ENCODE measurements at places on chromosomes 1 and 21.

- H3K4me1 ChIP-seq = peaks cover 7% of the 10 kb centered on the region
- no peak for DNase-seq
- H3K36me3 ChIP-seq = peaks cover 2% of the 10 kb centered on the region
- no peaks in the 10 kb centered on the region for H3K27me3 ChIP-seq
These were observed 75.3 kb upstream of the WDR26 start for GRCh38 chr1:224509907-224510306.

DNA sequence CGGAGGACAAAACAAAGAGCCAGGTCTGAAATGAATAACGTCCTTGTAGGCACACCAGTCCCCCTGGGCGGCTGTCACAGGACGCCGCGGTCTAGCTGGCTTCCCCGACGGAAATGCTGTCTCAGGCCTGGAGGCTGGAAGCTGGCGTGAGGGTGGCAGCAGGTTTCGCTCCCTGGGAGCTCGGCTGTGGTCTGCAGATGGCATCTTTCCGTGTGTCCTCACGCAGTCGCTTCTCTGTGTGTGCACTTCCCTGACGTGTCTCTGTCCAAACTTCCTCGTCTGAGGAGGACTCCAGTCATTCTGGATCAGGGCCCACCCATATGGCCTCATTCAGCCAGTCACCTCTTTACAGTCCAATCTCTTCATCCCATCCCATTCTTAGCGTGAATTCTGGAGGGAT is 14.2 kb downstream of the TNFRSF14 start:
- no peaks in the 10 kb centered on the region for H3K27me3 ChIP-seq
- no peak for DNase-seq
- no peak overlapping the region for H3K4me3 ChIP-seq
- peaks cover 7% of the 10 kb centered on the region for H3K4me1 ChIP-seq

GRCh38 chr1:231612393-231613089 is 14.0 kb upstream of the DISC1 start:
- DNase-seq = peak; percentile 35
- H3K27ac ChIP-seq = peak overlapping the region; percentile 88
- peak overlapping the region; percentile 67 for H3K4me3 ChIP-seq
- no peaks in the 10 kb centered on the region for H3K27me3 ChIP-seq
- peaks cover 57% of the 10 kb centered on the region for H3K4me1 ChIP-seq

- DNase-seq = no peak
- H3K36me3 ChIP-seq = peaks cover 3% of the 10 kb centered on the region
- H3K4me3 ChIP-seq = no peak overlapping the region
- peaks cover 29% of the 10 kb centered on the region for H3K4me1 ChIP-seq
- no peaks in the 10 kb centered on the region for H3K27me3 ChIP-seq
- H3K27ac ChIP-seq = no peak overlapping the region
These were observed 358.7 kb downstream of the LTN1 start for GRCh38 chr21:28633839-28634555.

DNA sequence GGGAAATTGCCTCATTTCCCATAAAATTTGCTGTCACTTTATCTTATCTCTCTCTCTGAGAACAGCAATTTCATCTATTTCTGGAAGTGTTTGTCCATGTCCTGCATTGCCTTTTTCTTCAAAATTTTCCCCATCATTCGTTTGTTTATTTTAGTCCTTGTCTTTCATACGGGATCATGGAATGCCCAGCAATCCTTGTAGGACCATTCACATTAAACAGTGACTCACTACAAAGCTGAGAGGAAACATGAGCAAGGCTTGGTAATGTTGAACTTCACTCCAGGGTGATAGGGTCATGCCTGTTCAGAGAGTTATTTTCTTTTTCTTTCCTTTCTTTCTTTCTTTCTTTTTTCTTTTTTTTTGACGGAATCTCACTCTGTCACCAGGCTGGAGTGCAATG is 32.2 kb upstream of the HNRNPU start:
- H3K27me3 ChIP-seq = no peaks in the 10 kb centered on the region
- no peak overlapping the region for H3K27ac ChIP-seq
- DNase-seq = no peak

DNA sequence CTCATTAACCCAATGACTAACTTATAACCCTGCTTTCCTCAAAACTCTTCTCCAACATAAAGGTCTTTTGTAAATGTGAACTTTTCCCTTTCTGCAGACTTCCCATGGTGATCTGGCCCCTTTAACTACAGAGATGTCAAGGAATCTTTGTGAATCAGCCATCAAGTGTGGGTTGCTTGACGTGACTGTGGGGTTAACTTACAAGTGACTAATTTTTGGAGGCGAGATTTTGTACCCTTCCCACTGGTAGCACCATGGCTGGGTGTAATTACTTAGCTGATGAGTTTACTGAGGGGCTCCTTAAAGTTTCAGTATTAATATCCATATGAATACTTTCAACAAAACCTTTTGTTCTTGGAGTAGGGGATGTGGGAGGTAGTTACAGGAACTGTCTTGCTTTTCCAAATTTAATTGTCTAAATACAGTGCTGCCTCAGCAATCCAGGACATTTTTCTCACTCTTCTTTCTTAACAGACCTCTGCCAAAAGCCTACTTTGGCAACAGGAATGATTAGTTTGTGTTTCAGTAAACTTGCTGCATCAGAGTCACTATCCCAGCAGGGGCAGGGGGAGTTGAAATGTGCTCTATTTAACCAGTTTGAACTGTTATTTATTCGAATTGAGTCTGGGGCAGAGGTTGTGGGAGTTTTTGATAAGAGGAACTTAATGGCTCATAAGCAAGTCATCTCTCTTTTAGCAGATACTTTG is 217.3 kb upstream of the FGGY start:
- no peak for DNase-seq
- H3K4me1 ChIP-seq = peaks cover 13% of the 10 kb centered on the region
- no peak overlapping the region for H3K27ac ChIP-seq
- H3K27me3 ChIP-seq = no peaks in the 10 kb centered on the region

DNA sequence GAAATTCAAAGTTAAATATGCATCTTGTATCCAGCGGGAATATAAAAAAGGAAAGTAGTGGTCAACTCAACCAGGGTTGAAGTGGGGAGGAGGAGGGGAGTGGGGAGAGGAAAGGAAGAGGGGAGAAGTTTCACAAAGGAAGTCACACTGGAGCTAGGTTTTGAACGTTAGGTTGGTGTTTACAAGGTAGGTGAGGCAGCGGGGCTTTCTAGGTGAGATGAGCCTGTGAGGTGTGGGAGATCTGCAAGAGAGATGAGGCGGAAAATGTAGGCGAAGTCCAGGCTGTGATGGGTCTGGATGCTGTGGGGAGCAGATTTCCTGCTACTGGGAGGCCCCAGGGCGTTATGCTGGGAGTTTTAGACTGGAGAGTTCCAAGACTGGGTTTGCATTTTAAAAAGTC is 36.1 kb upstream of the IL20 start:
- H3K4me1 ChIP-seq = peaks cover 48% of the 10 kb centered on the region
- H3K4me3 ChIP-seq = peak overlapping the region; percentile 49
- peaks cover 1% of the 10 kb centered on the region for H3K36me3 ChIP-seq
- peak overlapping the region; percentile 30 for H3K27ac ChIP-seq

- H3K4me1 ChIP-seq = no peaks in the 10 kb centered on the region
- no peak overlapping the region for H3K27ac ChIP-seq
- no peak for DNase-seq
- H3K27me3 ChIP-seq = peaks cover 30% of the 10 kb centered on the region
- no peak overlapping the region for H3K4me3 ChIP-seq
- H3K36me3 ChIP-seq = no peaks in the 10 kb centered on the region
These were observed 63.3 kb downstream of the FYB2 start for GRCh38 chr1:56755911-56756310.

- no peak overlapping the region for H3K27ac ChIP-seq
- no peak overlapping the region for H3K4me3 ChIP-seq
- H3K36me3 ChIP-seq = no peaks in the 10 kb centered on the region
- no peak for DNase-seq
- peaks cover 8% of the 10 kb centered on the region for H3K4me1 ChIP-seq
- H3K27me3 ChIP-seq = peaks cover 13% of the 10 kb centered on the region
These were observed 215.7 kb upstream of the IRF2BP2 start for GRCh38 chr1:234825498-234826165.

DNA sequence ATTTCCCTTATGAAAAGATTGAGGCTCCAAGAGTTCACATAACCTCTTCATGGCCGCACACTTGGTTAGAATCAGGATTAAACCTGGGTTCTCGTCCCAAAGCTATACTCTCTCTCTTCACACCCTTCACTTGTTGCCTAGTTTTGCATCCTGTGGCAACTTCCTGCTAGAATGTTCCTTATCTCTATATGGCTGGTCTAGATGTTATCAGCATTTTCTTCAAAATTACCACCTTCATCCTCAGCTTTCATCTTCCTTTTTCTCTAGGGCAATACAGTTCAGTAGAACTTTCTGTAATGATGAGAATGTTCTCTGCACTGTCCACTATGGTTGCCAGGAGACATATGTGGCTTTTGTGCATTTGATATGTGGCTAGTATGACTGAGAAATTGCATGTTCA is 31.1 kb upstream of the BCAR3 start:
- no peak for DNase-seq
- no peak overlapping the region for H3K27ac ChIP-seq
- H3K27me3 ChIP-seq = no peaks in the 10 kb centered on the region
- no peaks in the 10 kb centered on the region for H3K36me3 ChIP-seq

DNA sequence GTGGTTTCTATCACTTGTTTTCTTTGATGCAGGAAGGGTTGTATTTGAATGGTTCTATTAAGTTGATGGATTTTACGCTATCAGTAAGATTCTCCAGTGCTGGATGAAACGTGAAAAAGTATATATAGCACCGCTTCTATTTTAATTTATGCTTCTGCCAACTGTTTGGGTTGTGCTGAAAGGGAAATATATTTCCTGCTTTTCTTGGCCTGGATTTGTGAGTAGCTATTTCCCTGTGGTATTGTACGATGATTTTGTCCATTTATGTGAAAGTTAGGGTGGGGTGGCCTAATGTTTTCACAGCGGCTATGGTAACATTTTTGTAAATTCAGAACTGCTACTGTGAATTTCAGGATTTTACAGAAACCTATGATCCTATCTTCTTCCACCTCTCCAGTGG is 322 bp downstream of the C1orf162 start:
- H3K4me1 ChIP-seq = peaks cover 37% of the 10 kb centered on the region
- peaks cover 6% of the 10 kb centered on the region for H3K36me3 ChIP-seq
- DNase-seq = no peak
- H3K4me3 ChIP-seq = peak overlapping the region; percentile 69
- peak overlapping the region; percentile 60 for H3K27ac ChIP-seq

DNA sequence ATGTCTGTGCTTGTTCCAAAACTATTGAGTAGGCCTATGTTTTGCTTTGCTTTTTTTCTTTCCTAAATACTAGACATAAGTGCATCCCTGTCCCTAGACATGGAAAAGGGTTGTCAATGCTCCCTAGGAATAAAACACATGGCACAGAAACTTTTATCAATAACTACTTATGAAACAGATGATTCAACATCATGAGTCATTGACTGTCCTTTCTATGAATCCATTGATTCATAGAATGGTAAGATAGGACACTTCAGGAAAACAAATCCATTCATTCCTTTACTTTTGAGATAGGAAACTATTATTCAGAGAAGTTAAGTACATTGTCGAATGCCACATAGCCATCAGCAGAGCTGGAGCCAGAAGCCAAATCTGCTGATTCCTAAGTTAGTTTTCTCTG is 147.5 kb downstream of the TSEN15 start:
- H3K4me1 ChIP-seq = no peaks in the 10 kb centered on the region
- DNase-seq = no peak
- no peak overlapping the region for H3K27ac ChIP-seq
- no peaks in the 10 kb centered on the region for H3K36me3 ChIP-seq
- no peak overlapping the region for H3K4me3 ChIP-seq

GRCh38 chr1:55632058-55632457 is 416.9 kb upstream of the USP24 start:
- H3K27ac ChIP-seq = no peak overlapping the region
- no peak overlapping the region for H3K4me3 ChIP-seq
- no peaks in the 10 kb centered on the region for H3K4me1 ChIP-seq

GRCh38 chr1:222790115-222790514 is 24.7 kb upstream of the DISP1 start:
- no peak overlapping the region for H3K27ac ChIP-seq
- H3K4me1 ChIP-seq = no peaks in the 10 kb centered on the region
- H3K36me3 ChIP-seq = no peaks in the 10 kb centered on the region
- no peak for DNase-seq
- no peak overlapping the region for H3K4me3 ChIP-seq
- H3K27me3 ChIP-seq = peaks cover 7% of the 10 kb centered on the region

DNA sequence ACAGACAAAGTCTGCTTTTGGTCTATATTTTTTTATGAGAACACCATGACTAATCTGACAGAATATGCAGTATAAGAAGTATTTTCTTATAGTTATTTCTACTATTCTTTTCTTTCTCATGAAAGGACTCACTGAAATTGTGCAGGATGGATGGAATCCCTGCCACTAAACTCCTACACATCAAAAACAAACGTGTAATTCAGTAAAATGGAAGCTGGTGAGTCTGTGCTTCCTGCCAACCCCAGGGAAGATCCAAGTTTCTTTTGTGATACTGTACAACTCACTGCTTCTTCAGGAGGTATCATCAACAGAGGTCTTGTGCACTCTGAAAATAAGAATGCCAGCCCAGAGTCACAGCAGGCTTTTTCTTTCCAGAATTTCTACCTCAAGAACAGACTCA is 241.2 kb downstream of the MRPL39 start:
- DNase-seq = no peak
- no peak overlapping the region for H3K4me3 ChIP-seq
- no peak overlapping the region for H3K27ac ChIP-seq
- no peaks in the 10 kb centered on the region for H3K27me3 ChIP-seq

- no peak for DNase-seq
- H3K4me1 ChIP-seq = peaks cover 17% of the 10 kb centered on the region
- peaks cover 49% of the 10 kb centered on the region for H3K36me3 ChIP-seq
- H3K4me3 ChIP-seq = no peak overlapping the region
- no peaks in the 10 kb centered on the region for H3K27me3 ChIP-seq
These were observed 50.5 kb upstream of the RBM34 start for GRCh38 chr1:235211517-235211916.

DNA sequence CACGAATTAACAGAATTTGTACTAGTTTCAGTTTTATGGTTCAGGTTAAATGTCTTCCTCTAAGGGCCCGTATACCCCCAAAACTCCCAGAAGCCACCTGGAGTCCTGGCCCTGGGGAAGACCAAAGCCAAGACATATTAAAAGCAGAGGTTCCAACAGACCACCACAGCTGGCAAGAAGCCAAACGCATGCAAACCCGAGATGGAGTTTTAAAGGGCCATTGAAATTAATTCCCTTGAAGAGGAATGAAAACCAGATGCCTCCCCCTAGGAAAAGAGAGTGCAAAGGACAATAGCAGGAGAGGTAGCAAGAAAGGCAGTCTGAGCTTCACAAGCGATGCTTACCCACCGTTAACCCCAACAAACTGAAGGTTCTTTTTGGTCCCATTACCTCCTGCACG is 48.1 kb downstream of the KANK4 start:
- DNase-seq = no peak
- peaks cover 18% of the 10 kb centered on the region for H3K4me1 ChIP-seq
- no peak overlapping the region for H3K4me3 ChIP-seq
- peak overlapping the region; percentile 39 for H3K27ac ChIP-seq

- peaks cover 20% of the 10 kb centered on the region for H3K4me1 ChIP-seq
- H3K36me3 ChIP-seq = peaks cover 3% of the 10 kb centered on the region
- H3K27ac ChIP-seq = no peak overlapping the region
- H3K27me3 ChIP-seq = no peaks in the 10 kb centered on the region
- no peak overlapping the region for H3K4me3 ChIP-seq
These were observed 38.5 kb downstream of the ABCD3 start for GRCh38 chr1:94456736-94457135.

GRCh38 chr1:205054013-205054412 is 11.0 kb downstream of the CNTN2 start:
- no peak overlapping the region for H3K27ac ChIP-seq
- no peak overlapping the region for H3K4me3 ChIP-seq
- no peaks in the 10 kb centered on the region for H3K4me1 ChIP-seq
- peaks cover 26% of the 10 kb centered on the region for H3K27me3 ChIP-seq
- no peaks in the 10 kb centered on the region for H3K36me3 ChIP-seq
